ENCODE measurements at places on chromosomes 7 and 10.

DNA sequence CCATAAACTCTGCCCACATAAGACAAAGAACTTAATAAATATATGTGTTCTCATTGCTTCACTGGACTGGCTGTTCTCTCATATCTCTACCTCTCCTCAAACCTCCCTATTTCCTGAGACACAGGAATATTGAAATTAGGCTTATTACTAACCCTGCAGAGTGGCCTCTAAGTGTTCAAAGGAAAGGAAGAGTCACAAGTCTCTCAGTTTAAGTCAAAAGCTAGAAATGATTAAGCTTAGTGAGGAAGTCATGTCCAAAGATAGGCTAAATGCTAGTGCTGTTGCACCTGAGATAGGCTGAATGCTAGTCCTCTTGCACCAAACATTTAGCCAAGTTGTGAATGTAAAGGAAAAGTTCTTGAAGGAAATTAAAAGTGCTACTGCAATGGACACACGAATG is 41.1 kb downstream of the GNAI1 start:
- no peak for DNase-seq

- DNase-seq = no peak
Observed at GRCh38 chr7:138151731-138152577, 75.7 kb downstream of the AKR1D1 start.

- DNase-seq = no peak
Observed at GRCh38 chr10:1672001-1672781, 65.1 kb downstream of the ADARB2 start.

DNA sequence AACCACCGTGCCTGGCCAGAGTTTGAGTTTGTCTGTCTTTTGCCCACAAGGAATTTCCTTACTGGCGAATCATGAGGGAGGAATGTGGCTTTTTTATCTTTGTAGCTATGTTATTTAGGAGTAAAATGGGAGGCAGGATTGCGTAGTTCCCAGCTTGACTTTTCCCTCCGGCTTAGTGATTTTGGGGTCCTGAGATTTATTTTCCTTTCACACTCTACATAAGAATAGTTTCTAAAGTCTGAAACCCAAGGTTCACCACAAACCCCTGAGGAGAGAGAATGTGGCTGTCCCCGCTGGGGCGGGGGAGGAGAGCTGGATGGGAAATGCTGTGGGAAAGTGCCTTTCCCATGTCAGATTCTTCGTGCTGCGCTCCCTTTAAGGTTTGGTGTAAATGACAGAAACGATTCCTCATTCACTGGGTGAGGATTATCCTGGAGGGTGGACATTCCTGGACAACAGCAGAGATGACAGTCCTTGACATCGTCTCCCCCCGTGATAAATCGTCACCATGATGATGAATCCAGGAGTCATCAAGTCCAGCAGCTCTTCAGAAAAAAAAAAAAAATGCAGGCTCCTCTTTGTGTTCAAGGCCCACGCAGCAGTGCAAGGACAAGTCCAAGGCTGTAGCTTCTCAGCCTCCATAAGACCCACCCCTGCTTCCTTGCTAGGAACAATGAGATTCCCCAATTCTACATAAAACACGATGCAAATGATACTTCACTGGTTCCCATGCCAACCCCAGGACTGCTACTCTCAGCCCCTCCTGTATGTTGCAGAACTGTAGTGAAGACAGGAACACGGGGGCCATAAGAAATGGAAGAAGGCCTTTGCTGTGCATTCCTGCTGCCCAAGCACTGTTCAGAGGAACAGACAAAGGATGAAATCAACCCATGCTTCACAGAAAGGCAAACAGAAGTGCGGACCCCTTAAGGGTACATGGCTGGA is 233.1 kb downstream of the CCDC3 start:
- DNase-seq = peak; percentile 56

DNA sequence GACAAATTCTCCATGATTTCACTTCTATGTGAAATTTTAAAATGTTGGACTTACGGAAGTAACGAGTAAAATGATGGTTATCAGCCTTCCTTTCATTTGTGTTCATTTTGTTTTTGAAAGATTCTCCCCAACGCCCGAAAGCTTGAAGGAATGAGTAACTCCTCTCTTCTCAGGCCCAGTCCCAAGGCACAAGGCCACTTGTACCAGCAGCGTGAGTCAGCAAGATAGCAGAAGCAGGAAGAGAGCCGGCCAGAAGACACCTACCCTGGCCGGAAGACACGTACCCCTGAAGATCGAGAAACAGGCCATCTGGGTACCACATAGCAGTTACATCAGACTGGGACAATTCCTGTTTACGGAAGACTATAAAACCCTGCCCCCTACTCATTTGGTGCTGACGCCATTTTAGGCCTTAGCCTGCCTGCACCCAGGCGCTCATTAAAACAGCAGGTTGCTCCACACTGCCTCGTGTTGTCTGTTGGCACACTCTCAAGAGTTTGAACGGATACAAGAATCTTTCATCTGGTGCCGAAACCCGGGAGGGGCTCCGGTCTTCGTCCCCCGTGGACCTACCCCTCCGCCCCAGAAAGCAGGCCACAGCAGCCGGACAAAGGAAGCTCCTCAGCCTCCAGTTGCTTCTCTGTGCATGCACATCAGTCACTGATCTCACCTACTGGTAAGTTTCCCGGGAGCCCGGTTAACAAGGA is 60.4 kb downstream of the LRRC17 start:
- no peak for DNase-seq

GRCh38 chr7:6305330-6305729 is 32.9 kb upstream of the CYTH3 start:
- no peak for DNase-seq

- no peak for DNase-seq
Observed at GRCh38 chr10:70272925-70273316, 10.9 kb downstream of the NPFFR1 start.

- no peak for DNase-seq
Observed at GRCh38 chr7:66837007-66837406, 84.0 kb upstream of the TMEM248 start.

DNA sequence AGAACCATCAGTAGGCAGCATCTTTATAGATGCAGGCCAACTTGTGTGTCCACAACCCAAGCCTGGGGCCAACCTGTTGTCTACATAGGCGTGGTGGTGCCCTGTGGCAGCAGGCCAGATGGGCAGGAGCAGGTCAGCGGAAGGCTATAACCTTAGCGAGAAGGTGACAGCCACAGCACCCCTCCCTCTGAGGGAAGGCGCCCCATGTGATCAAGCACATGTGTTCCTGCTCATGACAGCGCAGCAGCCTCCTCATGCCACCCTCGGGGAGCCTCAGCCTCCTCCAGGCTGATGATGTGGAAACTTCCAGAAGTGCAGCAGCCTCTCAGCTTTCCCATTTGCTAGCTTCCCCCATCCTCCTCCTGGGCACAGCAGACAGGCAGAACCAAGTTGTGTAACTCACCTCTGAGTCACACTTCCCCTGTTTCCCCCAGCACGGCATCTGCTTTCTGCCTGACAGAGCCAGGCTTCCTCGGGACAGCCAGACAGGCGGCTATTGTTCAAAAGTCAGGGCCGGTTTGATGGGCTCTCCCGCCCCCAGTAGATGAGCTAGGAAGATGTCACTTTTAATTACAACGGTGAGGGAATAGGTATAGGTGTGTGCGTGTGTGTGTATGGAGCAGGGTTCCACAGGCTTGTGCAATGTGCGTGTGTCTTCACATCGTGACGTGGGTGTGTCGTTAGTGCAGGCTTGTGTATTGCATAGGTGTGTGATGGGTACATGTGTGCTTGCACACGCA is 312.0 kb upstream of the ZMIZ1 start:
- DNase-seq = peak; percentile 72

- no peak for DNase-seq
Observed at GRCh38 chr7:129295015-129295423, 70.2 kb downstream of the AHCYL2 start.

GRCh38 chr7:148927123-148928045 is 43.3 kb upstream of the EZH2 start:
- peak; percentile 82 for DNase-seq

- no peak for DNase-seq
Observed at GRCh38 chr10:44422153-44422552, 37.3 kb upstream of the CXCL12 start.

GRCh38 chr10:7587168-7587864 is 79.5 kb downstream of the ITIH5 start:
- no peak for DNase-seq

DNA sequence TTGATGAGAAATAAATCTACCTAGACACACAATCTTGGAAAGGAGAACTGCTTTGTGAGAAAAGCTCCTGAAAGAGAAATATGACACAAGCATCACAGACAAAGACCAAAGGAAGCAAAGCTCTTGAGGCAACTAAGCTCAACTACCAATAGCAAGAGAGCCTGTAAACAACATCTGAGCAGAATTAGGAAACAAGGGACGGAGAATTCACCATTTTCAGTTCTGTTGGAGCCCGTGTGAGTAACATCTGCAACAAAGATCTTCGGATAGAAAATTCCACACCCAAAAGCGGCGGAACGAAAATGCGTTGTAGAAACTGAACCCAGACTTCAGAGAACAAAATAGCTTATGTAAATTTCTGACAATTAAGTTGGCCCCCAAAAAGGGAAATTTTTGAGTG is 909.9 kb upstream of the MBL2 start:
- no peak for DNase-seq

DNA sequence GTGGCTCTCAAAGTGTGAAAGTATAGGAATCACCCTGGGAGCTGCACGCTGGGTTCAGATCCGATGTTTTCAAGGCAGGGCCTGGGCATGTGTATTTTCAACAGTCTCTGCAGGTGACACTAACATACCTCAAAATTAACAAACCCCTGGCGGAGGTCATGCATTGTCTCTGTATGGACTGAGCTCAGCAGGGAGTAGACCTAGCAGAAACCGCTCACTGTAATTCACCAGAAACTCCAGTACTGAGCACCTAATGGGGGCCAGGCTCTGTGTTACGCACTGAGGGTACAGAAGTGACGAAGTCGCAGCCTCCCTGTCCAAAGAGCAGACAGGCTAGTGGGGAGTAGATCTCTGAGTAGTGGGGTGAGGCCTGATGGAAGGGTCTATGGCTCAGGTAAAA is 5.6 kb downstream of the STRA8 start:
- DNase-seq = no peak

GRCh38 chr7:84105586-84105985 is 89.0 kb downstream of the SEMA3A start:
- DNase-seq = no peak

DNA sequence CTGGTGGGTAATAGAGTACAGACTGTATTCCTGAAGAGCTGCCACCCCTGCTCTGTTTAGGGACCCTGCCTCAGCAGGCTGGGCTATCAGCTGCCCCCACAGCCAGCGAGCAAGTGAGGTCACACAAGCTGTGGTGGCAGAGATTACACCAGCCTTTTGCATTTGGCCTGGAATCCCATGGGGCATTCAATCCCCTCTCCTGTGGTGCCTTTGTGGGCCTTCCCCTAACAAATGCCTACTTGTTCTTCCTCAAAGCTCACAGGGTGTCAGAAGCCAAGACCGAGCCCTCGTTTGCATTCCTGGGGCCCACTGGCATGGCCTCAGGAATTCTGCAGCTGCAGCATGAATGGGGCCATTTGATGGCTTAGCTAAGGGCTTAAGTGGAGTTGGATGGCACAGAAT is 212.7 kb upstream of the PHYHIPL start:
- DNase-seq = peak; percentile 78

DNA sequence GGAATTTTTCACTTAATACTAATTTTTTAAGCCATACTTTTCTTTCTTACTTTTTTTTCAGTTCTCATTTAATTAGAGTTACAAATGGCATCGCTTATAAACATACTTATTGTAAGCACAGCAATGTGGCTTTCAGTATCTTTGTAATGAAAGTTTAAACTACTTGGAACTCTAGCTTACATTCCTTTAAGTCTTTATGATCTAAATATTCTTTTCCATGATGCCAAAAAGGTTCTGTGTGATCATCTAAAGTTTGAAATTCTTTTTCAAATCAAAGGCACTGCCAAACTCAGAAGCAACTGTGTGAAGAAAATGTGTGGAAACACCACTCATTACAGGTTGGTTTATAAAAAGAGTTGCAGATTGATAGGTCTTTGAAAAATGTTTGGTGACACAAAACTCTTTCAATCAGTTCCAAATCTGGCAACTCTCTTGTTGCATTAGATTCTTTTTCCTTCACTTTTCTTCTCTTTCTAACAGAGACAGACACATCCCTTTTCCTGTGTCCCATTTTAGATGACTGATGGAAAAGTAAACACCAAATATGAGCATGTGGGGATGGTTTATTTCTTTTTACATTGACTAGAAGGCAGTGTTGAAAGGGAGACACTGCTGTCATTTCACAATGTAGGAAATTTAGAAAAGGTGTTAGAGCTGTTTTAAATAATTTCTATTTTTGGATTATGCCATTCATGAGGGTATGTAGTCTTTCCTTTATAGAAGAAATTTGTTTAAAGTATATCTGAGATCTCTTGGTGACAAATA is 392.3 kb downstream of the SUGCT start:
- no peak for DNase-seq

- no peak for DNase-seq
Observed at GRCh38 chr7:128427289-128427891, 17.6 kb upstream of the IMPDH1 start.

DNA sequence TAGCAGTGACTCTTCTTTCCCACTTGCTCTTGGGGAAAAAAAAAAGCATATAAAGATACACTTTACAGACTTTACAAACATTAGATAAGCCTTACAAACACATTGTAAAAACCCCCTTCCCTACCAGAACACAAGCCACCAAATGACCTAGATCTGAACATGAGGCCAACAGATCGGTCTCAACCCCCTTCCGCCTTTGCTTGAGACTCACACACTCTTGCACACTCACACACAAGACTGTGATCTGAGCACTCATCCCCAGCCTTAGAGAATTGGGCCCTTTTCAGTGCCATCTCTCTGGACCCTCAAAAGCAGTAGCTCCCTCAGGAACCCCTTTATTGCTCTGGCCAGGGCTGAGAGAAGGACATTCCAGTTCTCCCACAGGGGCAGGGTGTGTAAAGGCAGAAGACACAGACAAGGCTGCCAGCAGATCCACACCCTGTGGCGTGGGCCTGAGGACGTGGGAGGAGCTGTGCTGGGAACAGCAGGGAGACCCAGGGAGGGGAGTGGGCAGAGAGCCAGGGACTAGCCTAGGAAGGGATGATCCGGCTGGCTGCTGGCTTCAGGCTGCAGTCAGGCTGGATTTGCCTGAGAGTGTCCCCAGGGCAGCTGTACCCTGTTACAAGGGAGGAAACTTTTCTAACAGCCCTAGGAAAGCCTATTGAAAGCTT is 206.7 kb downstream of the KIAA1217 start:
- peak; percentile 89 for DNase-seq

DNA sequence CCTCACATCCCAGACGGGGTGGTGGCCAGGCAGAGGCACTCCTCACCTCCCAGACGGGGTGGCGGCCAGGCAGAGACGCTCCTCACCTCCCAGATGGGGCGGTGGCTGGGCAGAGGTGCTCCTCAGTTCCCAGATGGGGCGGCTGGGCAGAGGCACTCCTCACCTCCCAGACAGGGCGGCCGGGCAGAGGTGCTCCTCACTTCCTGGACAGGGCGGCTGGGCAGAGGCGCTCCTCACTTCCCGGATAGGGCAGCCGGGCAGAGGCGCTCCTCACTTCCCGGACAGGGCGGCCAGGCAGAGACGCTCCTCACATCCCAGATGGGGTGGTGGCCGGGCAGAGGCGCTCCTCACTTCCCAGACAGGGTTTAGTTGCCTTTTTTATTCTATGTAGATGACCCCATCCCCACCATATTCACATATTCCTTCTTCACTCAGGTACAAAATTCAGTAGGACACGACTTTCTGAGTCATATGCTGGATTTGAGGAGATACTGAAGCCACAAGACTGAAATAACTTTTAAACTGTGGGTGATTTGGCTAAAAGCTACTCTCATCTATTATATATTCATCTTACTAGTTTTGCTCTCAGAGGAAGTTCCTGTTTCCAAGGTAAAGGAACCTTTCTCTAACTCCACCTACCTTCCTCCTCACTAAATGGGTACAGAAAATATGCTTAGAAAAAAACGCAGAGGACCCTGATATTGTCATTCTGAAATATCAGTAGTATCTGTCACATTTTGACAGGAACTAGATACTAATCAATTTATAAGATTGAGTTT is 54.4 kb downstream of the ENTPD1 start:
- no peak for DNase-seq
